ENCODE measurements at places on chromosomes 5 and 9.
A peak's percentile ranks its signal among the peaks of the same experiment; 100 is the strongest.

GRCh38 chr5:10734037-10734709, 26.9 kb downstream of the DAP start:
- DNase-seq, result no peak

DNA sequence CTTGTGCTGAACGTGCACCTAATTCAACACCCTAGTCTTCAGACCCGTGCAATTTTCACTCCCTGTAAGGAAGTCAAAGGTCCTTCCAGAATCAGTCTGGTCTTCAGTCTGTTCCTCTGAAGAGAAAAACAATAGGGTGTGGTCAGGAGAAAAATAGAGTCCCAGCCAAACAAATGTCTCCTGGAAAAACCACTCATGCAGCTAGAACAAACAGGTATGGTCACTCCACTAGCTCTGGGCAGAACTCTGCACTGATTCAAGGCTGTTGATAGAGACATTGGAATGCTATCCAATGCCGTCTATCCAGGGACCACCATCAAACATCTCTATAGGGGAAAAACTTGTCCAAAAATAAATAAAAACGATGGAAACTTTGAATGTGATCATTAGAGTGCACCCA, 81.8 kb upstream of the MAP3K1 start:
- DNase-seq, result no peak

GRCh38 chr5:173232499-173233346, 2.3 kb downstream of the NKX2-5 start:
- no peak for DNase-seq

- DNase-seq, result no peak
These were observed 41.6 kb downstream of the LPAR1 start for GRCh38 chr9:110996436-110997220.

- DNase-seq, result no peak
These were observed 2.0 kb downstream of the CXXC5 start for GRCh38 chr5:139650031-139650688.

- no peak for DNase-seq
These were observed at the start of gene DIRAS2 for GRCh38 chr9:90642570-90643539. Gene DIRAS2 (minus strand): TSS chr9:90642824. CDS start chr9:90613827, 28,997 bp downstream.

DNA sequence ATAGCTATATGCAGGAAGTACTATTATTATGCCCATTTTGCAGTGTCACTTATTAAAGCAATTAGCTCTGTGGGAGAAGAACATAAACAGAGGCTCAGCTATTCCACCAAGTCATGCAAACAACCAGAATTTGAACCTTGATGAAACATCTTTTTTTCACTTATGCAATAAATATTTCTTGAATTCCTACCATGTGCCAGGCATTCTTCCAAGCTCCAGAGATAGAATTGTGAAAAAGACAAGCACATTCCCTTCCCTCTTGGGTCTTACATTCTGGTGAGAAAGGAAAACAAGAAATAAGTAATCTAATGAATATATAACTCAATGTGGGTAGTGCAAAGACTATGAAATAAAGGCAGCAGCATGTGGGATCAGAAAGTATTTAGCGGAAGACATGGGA, 32.1 kb upstream of the ADRB2 start:
- DNase-seq, result no peak

DNA sequence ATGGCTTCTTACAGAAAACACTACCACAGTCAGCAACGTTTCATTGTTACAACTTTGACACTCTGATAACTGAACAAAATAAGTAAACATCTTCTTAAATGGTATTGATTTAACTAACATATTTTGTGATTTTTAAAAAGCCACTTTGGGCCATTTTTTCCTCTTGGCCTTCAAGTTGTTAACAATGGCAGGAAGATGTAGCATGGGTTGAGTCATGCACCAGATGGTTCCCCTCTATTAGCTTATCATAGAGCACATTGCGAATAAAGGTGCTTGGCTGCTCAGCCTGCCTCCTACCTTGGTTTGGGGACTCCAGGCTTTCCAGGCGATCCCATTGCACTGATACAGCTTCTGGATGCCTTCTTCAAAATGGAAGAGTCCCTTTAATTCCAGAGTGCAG, 24.1 kb upstream of the CER1 start:
- DNase-seq, result no peak

GRCh38 chr5:135092476-135092875, 58.4 kb upstream of the PITX1 start:
- no peak for DNase-seq

- no peak for DNase-seq
These were observed 69.9 kb downstream of the INSYN2B start for GRCh38 chr5:169910393-169910792.

- no peak for DNase-seq
These were observed 8.6 kb upstream of the OXCT1 start for GRCh38 chr5:41878643-41879478.

GRCh38 chr5:17212996-17213395, 4.4 kb upstream of the BASP1 start:
- no peak for DNase-seq

GRCh38 chr5:170265522-170265921, 32.1 kb downstream of the LCP2 start:
- DNase-seq, result no peak

DNA sequence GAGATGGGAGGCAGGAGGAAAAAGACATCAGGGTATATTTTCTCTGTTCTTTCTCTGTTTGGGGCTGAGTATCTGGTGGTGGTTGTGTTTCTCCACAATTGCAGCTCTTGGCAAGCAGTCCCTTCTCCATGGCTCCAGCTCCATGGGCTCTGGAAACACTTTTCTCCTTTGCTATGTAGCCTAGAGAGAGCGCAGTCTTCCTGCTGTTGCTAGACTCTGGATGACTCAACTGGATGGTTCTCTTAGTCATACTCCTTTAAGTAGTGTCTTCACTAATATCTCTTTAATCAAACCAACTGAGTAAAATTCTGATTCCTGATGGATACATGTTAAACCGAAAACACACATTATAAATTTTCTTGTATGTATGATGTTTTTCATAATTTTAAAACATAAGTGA, 3.3 kb upstream of the PLGRKT start:
- no peak for DNase-seq

- DNase-seq, result no peak
These were observed 5.7 kb downstream of the FGFR4 start for GRCh38 chr5:177092178-177093081.

- no peak for DNase-seq
These were observed 61.8 kb upstream of the PITX1 start for GRCh38 chr5:135095871-135096270.

DNA sequence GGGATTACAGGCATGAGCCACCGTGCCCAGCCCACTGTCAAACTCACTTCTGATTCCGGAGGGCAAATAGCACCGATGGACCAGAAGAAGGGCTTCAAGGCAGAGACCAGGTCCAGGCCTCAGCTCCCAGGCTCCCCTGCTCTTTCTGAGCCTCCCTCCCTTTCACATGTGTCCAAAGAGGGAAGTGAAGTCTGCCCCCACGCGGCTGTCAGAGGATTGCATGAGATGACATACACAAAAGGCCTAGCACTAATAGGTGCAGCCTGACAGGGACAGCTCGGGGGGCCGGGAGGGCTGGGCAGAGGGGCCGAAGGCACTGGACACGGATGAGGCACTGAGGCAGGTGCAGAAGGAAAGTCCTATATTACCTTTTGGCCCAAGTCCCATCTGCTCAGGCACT, 16.1 kb downstream of the FBP1 start:
- DNase-seq, result no peak

GRCh38 chr9:27365707-27366376, 68.9 kb upstream of the EQTN start:
- DNase-seq, result peak; percentile 74

- no peak for DNase-seq
These were observed 28.6 kb upstream of the TMEM250 start for GRCh38 chr9:136147038-136147889.

DNA sequence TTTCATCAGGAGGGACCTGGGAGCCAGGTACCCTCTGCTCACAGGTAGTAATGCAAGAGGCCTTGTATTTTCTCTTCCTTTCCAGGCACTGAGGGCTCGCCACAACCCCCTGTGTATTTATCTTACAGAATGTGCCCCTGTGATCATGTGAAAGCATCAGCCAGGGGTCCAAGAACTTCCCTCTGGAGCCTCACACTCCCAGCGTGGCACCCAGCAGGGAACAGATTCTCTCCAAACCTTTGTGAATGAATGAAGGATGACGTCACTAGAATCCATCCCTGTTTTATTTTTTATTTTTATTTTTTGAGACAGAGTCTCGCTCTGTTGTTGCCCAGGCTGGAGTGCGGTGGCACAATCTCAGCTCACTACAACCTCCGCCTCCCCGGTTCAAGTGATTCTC, 107.3 kb upstream of the IER5L start:
- no peak for DNase-seq

GRCh38 chr9:136352682-136353081, 10.9 kb downstream of the DNLZ start:
- no peak for DNase-seq

- DNase-seq, result no peak
These were observed 83.4 kb downstream of the ACTL7B start for GRCh38 chr9:108772301-108772894.

DNA sequence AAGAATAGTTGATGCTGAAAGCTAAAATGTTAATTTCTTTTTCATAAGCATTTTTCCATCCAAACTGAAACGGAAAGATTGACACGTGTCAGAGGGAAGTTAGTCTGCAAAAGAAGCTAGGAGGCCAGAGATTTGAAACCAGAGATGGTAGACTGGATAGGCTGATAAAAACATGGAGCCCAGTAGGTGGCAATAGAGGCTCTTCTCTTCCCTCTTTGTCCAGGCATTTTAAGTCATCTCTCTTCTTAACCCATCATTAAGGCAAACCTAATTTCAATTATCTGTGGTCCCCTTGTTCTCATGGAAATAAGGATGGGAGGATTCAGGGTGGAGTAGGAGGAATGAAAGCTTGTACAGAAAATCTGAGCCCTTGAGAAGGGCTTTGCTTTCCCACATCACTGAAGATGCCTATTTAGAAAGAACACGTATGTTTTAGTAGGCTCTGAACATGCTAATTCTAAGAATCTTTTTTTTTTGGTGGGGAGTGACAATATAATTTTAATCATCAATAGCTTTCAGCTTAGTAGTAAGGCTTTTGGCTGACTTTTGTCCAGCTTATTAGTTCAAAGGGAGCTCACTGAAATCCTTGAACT, 66.6 kb downstream of the ZNF474 start:
- DNase-seq, result no peak

DNA sequence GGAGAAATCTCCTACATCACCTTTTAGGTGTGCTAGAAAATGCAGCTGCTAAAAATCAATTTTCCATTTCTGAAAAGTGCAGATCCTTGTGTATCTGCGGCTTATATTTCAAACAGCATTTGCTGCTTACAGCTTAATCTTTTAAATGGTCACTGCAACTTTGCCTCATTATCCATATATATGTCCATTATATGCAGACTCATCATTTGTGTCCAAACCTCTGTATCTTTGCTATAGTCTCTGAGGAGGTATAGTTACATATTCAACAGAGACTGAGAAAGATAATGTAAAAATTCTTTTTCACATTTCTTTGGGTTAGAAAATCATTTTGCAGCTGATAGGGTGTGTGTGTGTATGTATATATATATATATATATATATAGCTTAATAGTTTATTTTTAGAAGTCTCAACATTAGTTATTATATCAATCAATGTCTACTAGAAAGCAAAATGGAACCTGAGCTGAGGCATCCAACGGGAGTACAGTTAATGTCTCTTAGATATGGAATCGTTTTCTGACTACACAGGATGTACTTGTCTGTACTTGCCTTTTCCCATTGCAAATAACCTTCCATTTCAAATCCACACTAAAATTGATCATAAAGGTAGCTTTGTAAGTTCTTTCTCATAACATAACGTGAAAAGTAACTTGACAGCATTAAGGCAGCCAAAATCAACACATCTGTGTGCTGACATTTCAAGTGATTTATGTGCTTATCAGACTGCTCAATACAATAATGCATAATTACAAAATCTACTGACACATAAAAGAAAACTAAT, 267.0 kb upstream of the HAPLN1 start:
- DNase-seq, result no peak

DNA sequence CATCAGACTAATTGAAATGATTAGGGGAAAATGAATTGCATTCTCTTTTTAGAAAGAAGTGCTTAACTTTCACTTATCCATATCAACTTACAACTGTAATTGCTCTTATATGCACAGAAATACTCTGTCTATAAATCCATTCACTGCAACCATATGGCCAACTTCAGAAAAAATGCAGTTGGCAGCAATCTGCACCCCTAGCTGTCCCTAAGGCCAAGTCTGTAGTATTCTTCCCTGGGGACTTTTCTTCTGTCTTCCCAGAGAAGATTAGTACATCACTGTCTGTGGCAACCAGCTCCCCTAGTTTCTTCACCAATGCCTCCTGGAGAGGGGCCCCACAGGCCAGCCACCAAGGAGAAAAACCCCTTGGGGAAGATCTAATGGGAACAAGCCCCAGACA, 45.4 kb downstream of the ABCA1 start:
- no peak for DNase-seq

DNA sequence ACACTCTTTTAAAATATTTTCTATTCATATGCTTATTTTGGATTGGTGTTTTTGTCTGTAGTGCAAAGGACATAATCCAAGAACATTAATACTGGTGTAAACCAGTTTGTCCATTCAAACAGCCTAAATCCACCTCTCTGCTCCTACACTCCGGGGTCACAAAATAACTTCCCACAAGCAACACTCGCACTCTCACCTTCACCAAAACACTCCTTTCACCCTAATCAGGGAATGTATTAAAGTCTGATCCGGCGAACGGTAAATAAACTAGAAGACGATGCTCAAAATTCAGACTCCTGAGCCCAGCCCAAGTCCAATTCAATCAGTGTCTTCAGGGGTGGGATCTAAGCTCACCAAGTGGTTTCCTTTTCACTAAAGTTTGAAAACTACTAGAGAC, 649 bp downstream of the AP3B1 start:
- DNase-seq, result no peak

GRCh38 chr5:31888564-31888963, 249.6 kb downstream of the PDZD2 start:
- DNase-seq, result no peak

GRCh38 chr5:74095871-74096270, 469.9 kb downstream of the ARHGEF28 start:
- no peak for DNase-seq

- DNase-seq, result no peak
These were observed 12.2 kb upstream of the SYK start for GRCh38 chr9:90789408-90789807.

GRCh38 chr9:134724202-134724911, 82.8 kb downstream of the COL5A1 start:
- DNase-seq, result no peak

Measured in GM12878 (cell line).